Fibroblast of the aortic adventitia (primary cell): ENCODE measurements at places on chromosomes 2 and 18. TPM values are rescaled to one million over a fixed set of nuclear protein-coding genes. Genes with fewer than 3 reads are reported as not detected.
A peak's percentile ranks its signal among the peaks of the same experiment; 100 is the strongest.

IL36A gene
- total RNA-seq: 2.0 TPM in 1 of 2 replicates, not detected in the other

- peak; percentile 8 for DNase-seq
Observed at GRCh38 chr18:76937597-76937996, 115.2 kb downstream of the ZNF236 start.

GRCh38 chr18:23194155-23194996 is 59.1 kb downstream of the CABLES1 start:
- peak; percentile 48 for DNase-seq

DNA sequence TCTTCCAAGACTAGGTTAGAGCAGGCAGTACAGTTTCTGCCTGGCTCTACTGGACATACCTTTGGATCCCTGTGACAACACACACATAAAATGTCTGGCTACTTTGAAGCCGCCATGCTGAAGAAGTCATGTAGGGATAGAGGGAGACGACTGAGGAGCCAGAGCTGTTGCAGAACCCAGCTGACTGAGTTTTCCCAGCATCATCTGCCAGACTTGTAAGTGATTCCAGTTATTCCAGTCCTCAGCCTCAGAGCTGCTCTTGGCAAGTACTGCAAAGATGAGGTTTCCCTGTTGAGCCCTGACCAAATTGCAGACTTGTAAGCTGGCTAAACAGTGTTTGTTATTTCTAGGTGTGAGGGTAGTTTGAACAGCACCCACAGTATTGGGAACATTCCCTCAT is 31.5 kb upstream of the TSPYL6 start:
- DNase-seq: peak; percentile 23

GRCh38 chr18:54209471-54210180 is 14.8 kb downstream of the MBD2 start:
- peak; percentile 17 for DNase-seq

GRCh38 chr2:41735476-41735875 is 312.3 kb upstream of the PKDCC start:
- DNase-seq: peak; percentile 84

- DNase-seq: no peak
Observed at GRCh38 chr2:140122001-140122400, 1341.8 kb upstream of the NXPH2 start.

DNA sequence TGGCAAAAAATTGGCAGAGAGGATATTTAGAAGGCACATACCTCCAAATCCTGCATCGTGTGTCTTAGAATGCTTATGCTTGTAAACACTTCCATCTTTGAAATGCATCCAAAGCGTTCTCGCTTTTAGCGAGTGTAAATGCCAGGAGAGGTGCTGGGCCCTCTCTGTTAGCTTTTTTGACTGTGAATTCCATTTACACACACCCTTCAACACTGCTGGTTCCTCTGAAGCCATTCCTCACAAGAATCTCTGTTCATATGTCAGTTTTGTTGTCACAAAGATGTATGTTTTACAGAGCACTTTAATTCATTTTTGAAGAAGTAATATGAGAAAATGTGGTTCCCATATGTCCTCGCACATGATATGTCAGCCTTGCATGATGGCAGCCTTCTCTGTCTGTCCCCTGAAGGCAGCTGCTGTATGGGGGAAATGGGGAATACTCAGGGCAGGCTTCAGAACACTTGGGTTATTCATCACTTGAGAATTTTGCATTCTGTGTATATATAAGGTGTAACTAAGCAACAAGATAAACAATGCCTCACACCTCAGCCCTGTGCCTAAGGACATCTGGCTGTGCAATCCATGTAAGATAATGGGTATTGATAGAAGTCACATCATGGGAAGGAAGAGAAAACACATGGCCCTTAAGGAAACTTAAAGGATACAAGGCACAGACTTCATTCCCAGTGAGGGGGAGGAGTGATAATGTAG is 52.3 kb downstream of the RAB27B start:
- DNase-seq: peak; percentile 58
